NK-92 treated with Interleukin-12 subunit alpha and Interleukin-12 subunit beta, amount 100 ng/mL, for 24 hours (cell line): ENCODE measurements at places on chromosomes 12 and 14.

DNA sequence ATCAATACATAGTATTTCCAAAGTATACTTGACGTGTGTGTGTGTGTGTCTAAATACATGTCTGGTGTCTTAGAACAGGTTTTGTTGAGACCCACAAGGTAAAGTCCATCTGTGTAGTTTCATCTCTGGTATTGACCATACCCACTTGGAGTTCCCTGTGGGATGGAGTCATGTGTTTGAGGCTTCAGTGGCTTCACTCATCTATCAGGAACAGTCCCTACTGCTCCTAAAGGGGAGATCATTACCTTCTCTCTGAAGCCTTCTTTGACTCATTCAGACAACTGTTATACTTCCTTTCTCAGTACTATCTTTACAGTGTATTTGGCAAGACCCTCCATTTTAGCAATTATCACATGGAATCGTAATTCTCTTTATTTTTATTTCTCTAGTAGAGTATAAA lies 14.2 kb downstream of the RAB21 start:
- DNase-seq = no peak

- no peak for DNase-seq
Observed at GRCh38 chr12:109982210-109982609, 14.0 kb downstream of the GIT2 start.

DNA sequence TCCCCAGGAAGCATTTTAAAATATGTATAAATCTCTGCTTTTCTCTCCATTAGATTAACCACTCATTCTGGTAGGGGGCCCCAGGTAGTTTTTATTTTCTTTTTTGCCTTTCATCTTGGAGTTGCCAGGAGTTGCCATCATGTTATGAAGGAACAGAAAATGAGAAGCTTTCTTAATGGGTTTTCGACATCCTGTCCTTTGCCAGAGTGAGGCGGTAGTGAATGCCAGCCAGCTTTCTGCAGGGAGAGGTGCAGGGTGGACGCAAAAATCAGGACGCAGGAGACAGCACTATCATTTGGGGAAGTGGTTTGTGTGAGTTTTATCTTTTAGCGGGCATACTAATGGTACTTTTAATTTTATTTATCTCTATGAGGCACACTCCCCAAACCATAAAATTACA lies 1.7 kb downstream of the RASSF8 start:
- DNase-seq = no peak

DNA sequence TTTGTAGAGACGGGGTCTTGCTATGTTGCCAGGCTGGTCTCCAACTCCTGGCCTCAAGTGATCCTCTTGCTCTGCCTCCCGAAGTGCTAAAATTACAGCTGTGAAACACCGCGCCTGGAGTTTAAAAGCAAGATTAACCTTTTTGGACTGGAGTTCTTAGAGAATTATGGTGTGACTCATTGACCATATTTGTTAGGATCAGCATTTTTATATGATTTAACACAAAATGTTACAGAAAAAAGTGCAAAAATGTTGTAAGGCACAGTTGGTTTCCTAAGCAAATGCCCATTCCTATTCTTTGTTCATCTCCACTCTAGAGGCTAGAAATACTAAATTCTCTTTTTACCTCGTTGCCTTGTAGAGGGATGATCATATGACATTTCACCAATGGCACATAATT lies 27.6 kb downstream of the SLC35E3 start:
- DNase-seq = no peak

DNA sequence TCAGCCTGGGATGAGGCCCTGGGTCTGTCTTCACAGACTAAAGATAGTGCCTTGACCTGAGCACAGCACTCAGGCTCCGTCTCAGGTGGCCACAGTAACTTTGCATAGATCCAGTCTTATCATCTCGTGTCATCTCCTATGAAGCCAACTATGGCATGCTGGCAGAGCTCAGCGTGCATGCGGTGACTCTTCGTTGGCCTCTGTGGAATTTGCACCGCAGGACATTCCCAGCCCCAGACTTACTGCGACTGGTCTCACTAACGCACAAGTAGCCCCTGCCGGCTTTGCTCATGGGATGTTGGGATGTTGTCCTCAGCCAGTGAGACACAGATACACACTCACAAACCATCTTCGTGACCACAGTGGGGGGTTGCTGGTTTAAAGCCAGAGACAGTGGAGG lies 199.6 kb downstream of the CHST11 start:
- DNase-seq = no peak

- no peak for DNase-seq
Observed at GRCh38 chr14:95068521-95068920, 88.8 kb downstream of the DICER1 start.

GRCh38 chr14:67856827-67857226 lies 37.2 kb downstream of the RAD51B start:
- no peak for DNase-seq

DNA sequence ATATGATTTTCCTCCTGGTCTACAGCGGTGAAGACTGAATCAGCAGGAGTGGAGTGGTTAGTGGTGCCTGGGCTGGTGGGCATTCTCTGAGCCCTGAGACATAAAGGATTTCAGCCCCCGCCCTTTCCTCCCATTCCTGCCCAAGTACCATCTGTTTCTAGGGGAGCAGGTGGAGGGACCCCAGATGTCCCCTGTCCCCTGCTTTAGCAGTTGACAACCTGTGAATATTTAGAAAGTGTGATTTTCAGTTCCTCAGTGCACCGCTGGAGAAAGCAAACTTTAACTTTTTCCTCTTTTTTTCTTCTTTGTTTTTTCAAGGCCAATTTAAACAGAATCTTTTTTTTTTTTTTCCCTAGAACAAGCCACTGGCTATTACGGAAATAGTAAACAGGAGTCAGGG lies 163.8 kb upstream of the MYL2 start:
- no peak for DNase-seq

- DNase-seq = no peak
Observed at GRCh38 chr14:94480809-94481208, 4.8 kb upstream of the SERPINA9 start.

DNA sequence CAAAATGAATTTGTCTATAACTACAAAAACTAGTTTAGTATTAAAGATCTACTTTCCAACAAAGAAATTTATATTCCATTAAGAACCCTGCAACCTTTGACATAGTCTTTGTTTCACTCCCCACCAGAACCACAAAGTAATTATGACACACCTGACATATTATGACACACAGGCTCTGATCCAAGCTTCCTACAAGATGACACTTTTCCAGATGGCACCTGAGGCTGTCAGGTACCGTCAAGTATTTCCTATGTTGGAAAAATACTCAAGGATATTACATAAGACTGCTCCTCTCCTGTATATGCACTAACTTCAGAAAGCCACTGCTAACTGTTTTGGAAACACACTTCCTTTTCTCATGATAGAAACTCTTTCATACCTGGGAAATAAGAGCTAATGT lies 38.9 kb downstream of the STXBP6 start:
- DNase-seq = no peak

DNA sequence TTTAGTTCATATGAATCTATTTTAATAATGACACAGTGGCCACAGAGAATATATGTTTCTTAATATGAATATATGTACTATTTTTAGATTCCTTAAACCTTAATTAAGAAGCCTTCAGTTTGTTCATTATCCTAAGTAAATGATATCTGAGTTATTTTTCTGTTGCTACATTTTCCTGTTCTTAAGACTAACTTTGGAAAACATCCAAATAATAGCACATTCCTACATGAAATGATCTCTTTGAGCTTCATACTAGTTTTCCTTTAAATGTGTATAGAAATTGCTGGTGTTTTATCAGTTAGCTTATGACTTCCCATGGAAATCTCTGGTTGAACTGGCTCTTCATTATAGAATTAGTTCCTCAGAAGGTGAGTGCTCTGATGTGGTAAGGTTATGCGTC lies 72.1 kb downstream of the POLR3B start:
- DNase-seq = no peak

DNA sequence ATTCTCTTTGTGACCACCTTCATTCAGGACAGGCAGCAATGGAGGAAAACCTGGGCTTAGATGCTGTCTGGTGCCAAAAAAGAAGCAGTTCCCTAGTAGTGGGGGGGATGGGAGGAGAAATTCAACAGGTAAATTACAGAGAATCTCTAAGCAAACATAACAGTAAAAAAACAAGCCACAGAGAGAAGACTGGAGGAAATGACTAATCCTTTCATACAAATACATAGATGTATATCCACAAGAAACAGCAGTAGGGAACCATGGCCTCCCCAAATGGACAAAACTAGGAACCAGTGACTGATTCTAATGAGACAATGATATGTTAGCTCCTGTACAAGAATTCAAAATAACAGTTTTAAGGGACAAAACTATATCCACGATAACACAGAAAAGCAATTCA lies 513.0 kb downstream of the NAV3 start:
- DNase-seq = no peak

- no peak for DNase-seq
Observed at GRCh38 chr12:42760550-42760949, 171.0 kb upstream of the PRICKLE1 start.

GRCh38 chr14:105845725-105846309 lies 319.4 kb downstream of the TMEM121 start:
- no peak for DNase-seq

DNA sequence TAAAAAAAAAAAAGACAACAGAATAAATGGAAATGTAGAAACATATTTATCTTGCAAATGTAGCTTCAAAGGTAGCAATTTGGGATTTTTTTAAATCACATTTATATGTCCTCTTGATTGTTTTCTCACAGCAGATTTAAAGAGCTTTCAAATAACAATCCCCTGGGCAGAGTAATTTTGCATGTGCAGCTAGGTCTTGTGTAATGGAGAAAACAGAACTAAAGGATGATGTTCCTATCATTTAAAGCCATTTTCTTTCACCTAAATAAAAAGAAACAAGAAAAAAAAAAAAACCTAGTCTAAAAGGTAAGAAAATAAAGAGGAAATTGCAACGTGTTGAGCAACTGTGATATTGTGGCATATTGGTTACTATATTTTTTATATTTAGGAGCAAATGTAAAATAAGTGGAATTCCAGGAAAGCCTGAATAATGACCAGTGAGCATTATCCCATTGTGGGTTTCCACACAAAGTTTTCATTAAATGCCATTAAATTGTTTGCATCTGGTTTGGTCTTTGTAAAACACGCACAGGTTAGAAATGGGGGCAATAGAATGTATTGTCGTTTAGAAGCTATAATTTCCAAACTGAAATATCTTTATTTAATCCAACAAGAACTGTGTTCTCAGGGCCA lies 215.6 kb downstream of the SLC6A15 start:
- DNase-seq = no peak

DNA sequence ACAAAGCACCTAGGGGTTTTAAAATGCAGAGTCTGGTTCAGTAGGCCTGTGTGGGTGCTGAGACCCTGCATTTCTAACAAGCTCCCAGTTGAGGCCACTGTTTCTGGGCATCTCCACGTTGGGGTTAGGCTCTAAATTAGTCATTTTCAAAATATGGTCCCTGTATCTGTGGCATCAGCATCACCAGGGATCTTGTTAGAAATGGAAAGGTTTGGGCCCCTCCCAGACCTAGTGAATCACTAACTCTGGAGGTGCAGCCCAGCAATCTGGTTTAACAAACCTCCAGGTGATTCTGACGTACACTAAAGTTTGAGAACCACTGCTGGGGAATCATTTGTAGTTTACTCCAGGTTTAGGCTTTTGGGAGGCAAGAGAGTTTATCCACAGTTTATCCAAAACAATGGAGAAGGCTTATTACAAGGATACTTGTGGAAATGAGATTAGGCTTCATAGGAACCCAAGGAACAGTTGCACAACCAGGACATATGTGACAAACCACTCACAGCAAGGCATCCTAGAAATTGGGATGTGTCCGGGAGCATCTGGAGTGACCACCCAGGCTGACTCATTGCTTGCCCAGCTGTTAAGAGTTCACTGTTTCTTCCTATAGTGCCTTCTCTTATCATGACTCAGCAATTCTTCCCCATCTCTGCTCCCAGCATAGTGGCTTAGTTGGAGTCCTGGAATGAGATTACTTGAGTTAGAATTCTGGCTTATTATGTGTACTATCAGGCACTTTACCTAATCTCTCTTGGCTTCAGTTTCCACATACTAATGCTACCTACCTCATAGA lies 71.6 kb upstream of the STXBP6 start:
- DNase-seq = no peak

GRCh38 chr12:19065871-19066270 lies 63.7 kb upstream of the PLEKHA5 start:
- DNase-seq = no peak

DNA sequence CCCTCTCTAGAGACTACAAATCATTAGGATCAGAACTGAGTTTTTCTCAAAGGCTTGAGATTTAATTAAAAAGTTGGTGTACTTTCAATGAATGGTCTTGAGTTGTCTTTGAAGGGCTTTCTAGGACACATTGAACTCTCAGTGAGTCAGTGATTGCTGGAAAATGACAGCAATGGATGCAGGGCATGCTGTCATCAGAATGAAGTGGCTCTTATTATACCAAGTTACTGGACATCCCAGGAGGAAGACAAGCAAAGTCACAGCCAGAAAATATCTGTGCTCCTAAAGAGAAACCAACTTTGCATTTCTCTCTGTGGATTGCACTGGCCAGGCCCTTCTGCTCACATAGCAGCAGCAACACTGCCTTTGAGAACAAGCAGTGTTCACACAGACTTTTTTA lies 112.6 kb downstream of the PRIMA1 start:
- no peak for DNase-seq

GRCh38 chr14:22520796-22521195 lies 68.2 kb downstream of the DAD1 start:
- DNase-seq = no peak

DNA sequence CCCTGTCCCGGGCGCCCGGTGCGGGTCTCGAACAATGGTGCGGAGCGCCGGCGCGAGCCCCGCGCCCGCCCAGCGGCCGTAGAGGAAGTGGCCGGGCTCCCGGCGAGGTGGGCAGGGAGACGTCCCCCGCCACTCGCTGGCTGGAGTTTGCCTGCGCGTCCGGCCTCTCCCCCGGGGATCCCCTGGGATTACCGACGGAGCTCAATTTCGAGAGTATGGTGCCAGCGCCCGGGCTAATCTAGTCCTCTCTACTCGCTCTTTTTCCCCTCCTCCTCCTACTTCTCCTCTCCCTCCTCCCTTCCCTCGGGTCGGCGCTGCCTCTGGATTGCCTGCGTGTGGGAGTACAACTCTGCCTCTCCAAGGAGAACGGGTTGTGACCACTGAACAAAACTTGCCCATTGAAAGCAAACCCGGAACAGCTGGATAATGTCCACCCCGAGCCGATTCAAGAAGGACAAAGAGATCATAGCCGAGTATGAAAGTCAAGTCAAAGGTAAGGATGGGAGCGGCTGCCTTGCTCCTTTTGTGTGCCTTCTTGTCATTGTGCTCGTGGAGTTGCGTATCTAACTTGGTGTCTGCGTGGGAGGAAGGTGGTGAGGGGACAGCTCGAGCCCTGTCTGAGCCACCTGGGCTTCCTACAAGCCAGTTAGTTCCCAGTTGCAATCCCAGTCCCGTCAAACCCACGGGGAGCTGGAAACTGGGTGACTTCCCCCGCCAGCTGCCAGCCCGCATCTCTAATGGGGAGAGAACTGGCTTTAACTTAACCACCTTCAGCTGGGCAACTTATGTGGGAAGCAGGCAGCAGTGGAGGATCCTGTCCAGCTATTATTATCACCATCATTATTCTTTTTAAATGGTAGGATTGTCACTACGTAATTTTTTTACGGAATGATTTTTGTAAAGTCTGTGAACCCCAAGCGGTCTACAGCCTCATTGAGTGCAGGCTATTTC lies at the start of gene SRGAP1:
Gene SRGAP1, plus strand, starts transcription at position 310 of the 951 bp plus-strand sequence. Its CDS starts 117 bp downstream, at position 427.
- DNase-seq = no peak
